ENCODE measurements at places on chromosomes 1 and 21. TPM values are rescaled to one million over a fixed set of nuclear protein-coding genes. Genes with fewer than 3 reads are reported as not detected.

IL19 gene
- not detected for total RNA-seq

GRCh38 chr1:47727697-47728085, 269.5 kb downstream of the TRABD2B start:
- H3K4me3 ChIP-seq: no peak overlapping the region
- H3K36me3 ChIP-seq: no peaks in the 10 kb centered on the region

GRCh38 chr1:119541389-119541788, 34.4 kb downstream of the HSD3B1 start:
- no peak for DNase-seq
- H3K4me1 ChIP-seq: no peaks in the 10 kb centered on the region
- no peak overlapping the region for H3K4me3 ChIP-seq
- H3K27ac ChIP-seq: no peak overlapping the region
- no peaks in the 10 kb centered on the region for H3K27me3 ChIP-seq
- no peaks in the 10 kb centered on the region for H3K36me3 ChIP-seq

BACE2 gene
- 60.6 TPM for total RNA-seq

- H3K27ac ChIP-seq: no peak overlapping the region
- DNase-seq: no peak
- H3K4me1 ChIP-seq: no peaks in the 10 kb centered on the region
- H3K4me3 ChIP-seq: no peak overlapping the region
- H3K27me3 ChIP-seq: no peaks in the 10 kb centered on the region
- no peaks in the 10 kb centered on the region for H3K36me3 ChIP-seq
These were observed 303.6 kb downstream of the USH2A start for GRCh38 chr1:216119600-216119999.

GRCh38 chr1:244918421-244919319, 54.3 kb upstream of the HNRNPU start:
- H3K27me3 ChIP-seq: no peaks in the 10 kb centered on the region
- DNase-seq: no peak
- H3K27ac ChIP-seq: peak overlapping the region; percentile 45
- H3K36me3 ChIP-seq: no peaks in the 10 kb centered on the region
- H3K4me3 ChIP-seq: peak overlapping the region; percentile 63

DNA sequence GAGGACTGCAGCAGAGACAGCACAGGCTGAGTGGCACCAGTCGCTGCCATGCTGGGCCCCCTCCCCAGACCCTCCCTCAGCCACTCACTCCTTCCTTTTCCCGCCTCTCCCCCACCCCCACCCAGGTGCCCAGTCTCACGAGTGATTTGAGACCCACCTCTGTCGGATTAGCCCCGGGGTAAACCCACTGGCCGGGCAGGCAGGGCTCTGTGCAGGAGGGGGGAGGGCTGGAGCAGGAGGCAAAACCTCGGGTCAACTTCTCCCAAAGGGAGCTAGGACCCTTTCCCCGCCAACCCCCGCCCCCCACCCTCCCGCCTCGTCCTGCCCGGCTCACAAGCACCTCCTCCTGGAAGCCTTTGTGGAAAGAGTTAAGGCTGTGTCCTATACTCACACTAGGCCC, 3.5 kb upstream of the MRPL24 start:
- peaks cover 31% of the 10 kb centered on the region for H3K36me3 ChIP-seq
- H3K27me3 ChIP-seq: no peaks in the 10 kb centered on the region
- H3K4me1 ChIP-seq: peaks cover 72% of the 10 kb centered on the region
- H3K4me3 ChIP-seq: no peak overlapping the region
- H3K27ac ChIP-seq: peak overlapping the region; percentile 99
- DNase-seq: no peak

DNA sequence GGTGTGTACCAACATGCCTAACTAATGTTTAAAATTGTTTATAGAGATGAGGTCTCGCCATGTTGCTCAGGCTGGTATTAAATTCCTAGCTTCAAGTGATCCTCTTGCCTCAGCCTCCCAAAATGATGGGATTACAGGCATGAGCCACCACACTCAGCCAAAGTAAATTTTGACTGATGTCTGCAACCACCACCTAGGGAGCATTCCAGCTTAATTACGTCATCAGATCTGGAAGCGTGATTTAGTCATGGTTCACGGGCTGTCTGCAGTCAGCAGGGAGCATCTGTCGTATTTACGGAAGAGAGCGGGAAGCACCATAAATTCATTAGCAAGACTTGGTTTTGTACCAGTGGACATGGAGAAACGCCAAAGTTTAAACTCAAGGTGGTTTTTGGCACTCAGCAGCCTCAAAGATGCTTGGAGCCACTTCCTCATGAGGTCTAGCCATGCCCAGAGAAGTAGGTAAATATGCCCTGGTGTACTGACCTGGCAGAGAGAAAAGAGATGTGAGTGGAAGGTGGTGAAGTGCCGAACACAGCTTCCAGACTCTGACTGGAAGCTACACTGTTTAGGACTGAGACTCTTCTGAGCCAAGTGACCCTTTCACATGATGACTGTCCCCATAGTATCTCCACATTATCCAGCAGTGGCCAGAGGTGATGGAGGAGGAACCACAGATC, 60.8 kb upstream of the SLC35F3 start:
- no peak overlapping the region for H3K4me3 ChIP-seq
- H3K36me3 ChIP-seq: no peaks in the 10 kb centered on the region
- no peak overlapping the region for H3K27ac ChIP-seq
- DNase-seq: no peak

- H3K27me3 ChIP-seq: no peaks in the 10 kb centered on the region
- H3K4me1 ChIP-seq: no peaks in the 10 kb centered on the region
- H3K27ac ChIP-seq: no peak overlapping the region
- peak; percentile 86 for DNase-seq
- no peak overlapping the region for H3K4me3 ChIP-seq
These were observed 77.9 kb downstream of the OMA1 start for GRCh38 chr1:58468612-58469011.

Measured in esophagus muscularis mucosa (tissue), 4 donors.